SJSA1 (cell line): ENCODE measurements at places on chromosomes 1 and 21. TPM values are rescaled to one million over a fixed set of nuclear protein-coding genes. Genes with fewer than 3 reads are reported as not detected.

The SLC26A9 gene
- total RNA-seq: not detected in 2 replicates

The ARMH1 gene
- total RNA-seq: not detected in 2 replicates

The IBA57 gene
- total RNA-seq: 2.3 and 4.3 TPM in 2 replicates

The KLF17 gene
- not detected in 2 replicates for total RNA-seq

The CRYBG2 gene
- not detected in 2 replicates for total RNA-seq

The CCDC27 gene
- total RNA-seq: not detected in 2 replicates

The GPATCH4 gene
- total RNA-seq: 10.0 and 18.4 TPM in 2 replicates

The EXTL1 gene
- total RNA-seq: 0.08 TPM in 1 of 2 replicates, not detected in the other

The MMEL1 gene
- not detected in 2 replicates for total RNA-seq

The ADAMTS4 gene
- not detected in 2 replicates for total RNA-seq

The TTC24 gene
- not detected in 2 replicates for total RNA-seq

The FOXD2 gene
- total RNA-seq: 10.7 and 12.9 TPM in 2 replicates

The SHE gene
- total RNA-seq: not detected in 2 replicates

The CFHR5 gene
- total RNA-seq: not detected in 2 replicates

The ANGPTL7 gene
- total RNA-seq: not detected in 2 replicates

The MYBPH gene
- total RNA-seq: not detected in 2 replicates

The CATSPER4 gene
- total RNA-seq: not detected in 2 replicates

The RGS13 gene
- not detected in 2 replicates for total RNA-seq

The ADORA1 gene
- total RNA-seq: not detected in 2 replicates

The ARL8A gene
- 21.1 and 31.7 TPM in 2 replicates for total RNA-seq

The KRTAP10-3 gene
- not detected in 2 replicates for total RNA-seq

The KRTAP12-4 gene
- not detected in 2 replicates for total RNA-seq

The GRHL3 gene
- total RNA-seq: not detected in 2 replicates

The FAM229A gene
- 0.28 and 0.74 TPM in 2 replicates for total RNA-seq

The AQP10 gene
- total RNA-seq: not detected in 2 replicates

The SIPA1L2 gene
- 9.9 and 10.4 TPM in 2 replicates for total RNA-seq
